ENCODE measurements at places on chromosomes 5 and 9.

- DNase-seq: peak; percentile 2
Observed at GRCh38 chr5:62256161-62257019, 49.6 kb upstream of the KIF2A start.

GRCh38 chr9:103410059-103410458 lies 414.9 kb downstream of the CYLC2 start:
- DNase-seq: no peak

DNA sequence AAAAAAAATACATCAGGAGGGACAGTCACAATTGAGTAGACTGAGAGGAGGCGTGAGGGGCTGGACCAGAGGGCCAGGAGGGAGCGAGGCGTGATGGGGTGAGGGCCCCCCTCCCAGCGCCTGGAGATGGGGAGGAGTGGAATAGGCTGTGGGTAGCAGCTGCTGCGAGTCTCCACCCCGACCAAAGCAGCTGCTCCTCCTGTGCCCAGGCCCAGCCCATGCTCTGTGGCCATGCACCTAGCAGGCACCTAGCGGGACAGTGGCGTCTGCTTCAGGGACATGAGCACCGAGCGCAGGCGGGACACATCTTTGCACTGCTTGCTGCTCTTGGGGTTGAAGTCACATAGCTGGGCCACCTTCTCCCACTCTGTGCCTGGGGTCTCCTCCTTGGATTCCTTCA lies 4.0 kb downstream of the HIGD2A start:
- no peak for DNase-seq

GRCh38 chr5:55620009-55620765 lies 85.4 kb upstream of the PLPP1 start:
- no peak for DNase-seq

- no peak for DNase-seq
Observed at GRCh38 chr9:107020040-107020530, 157.1 kb downstream of the ZNF462 start.

DNA sequence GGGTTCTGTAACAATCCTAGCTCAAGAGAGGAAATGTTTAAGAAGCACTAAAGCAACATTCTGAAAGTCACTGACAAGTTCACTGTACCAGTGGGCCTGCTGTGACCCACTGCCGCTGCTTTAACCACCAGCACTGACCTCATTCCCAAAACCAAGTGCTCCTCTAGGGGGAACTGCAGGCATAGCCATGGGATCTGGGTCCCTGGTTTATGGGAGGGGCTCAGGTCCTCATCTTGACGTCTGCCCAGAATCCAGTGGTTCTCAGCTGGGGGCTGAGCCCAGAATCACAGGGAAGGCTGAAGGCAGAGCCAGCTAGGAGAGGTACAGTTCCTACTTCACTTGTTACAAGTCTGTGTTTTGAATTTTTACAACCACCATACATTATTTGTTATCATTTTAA lies 36.1 kb upstream of the SLC2A8 start:
- DNase-seq: no peak

DNA sequence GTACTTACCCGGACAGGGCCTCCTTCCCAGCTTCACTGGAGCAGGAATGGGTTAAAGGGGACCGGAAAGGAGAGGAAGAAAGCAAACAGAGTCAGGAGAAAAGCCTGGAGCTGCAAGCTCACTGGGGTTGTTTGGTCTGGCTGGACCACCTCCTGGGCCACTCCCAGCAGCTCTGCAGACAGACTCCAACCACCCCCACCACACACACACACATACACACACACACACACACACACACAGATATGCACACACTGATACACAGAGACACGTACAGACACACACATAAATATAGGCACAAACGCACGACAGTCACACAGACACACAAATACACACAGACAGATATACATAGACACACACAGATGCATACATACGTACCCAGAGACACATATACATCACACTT lies 34.9 kb upstream of the SYNPO start:
- no peak for DNase-seq

DNA sequence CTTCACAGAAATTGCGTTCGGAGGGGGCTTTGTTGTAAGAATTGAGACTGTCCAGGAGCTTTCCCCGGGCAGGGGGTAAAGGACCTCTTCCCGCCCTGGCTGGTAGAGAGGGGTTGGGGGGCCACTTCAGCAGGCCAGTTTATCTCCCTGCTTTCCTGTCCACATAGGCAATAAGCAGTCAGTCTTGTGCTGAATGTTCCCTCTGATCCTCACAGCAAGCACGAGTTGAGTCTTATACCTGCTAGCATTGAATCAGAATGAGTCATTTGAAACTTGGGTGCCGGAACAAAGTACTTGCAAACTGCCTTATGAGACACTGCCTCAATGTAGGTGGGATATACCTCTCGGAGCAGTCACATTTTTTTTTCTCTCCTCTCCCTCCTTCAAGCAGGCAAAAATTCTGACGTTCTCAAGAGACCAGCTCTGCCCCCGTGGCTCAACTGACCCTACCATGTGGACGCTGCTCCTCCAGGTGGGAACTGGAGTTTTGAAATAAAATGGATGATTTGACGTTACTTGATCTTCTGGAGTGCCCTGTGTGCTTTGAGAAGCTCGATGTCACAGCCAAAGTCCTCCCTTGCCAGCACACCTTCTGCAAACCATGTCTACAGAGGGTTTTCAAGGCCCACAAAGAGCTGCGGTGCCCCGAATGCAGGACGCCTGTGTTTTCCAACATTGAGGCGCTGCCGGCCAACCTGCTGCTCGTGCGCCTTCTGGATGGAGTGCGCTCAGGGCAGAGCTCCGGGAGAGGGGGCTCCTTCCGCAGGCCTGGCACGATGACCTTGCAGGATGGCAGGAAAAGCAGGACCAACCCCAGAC lies 1.3 kb downstream of the SH3RF2 start:
- no peak for DNase-seq

DNA sequence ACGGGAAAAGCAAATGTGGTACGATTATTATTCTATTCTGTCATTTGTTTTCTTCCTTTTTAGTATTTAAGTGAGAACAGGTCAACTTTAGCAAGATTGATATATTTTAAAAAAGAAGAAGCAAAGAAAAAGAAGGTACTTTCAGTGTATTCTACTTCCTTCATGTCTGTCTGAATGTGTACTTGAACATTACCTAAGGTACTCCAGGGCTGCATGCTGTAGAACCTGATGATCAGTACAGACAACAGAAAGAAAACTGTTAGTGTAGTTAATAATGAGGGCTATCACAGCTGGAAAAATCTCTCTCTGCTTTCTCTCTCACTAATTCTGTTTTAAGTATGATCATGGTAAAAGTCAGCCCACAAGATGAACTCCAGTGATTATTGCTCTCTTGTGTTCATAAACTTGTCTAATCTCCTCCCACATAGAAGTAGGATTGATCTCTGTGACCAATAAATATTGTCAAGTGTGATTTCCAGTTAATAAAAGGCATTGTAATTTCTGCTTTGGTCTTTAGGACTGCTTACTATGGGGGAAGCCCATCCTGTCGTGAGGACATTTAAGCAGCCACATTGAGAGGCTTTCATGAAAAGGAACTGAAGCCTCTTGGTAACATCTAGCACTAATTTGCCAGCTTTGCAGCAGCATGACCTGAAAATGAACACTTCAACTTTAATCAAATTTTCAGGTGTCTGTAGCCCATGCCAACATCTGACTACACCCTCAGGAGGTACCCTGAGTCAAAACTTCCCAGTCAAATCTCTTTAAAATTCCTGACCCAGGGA lies 864.0 kb upstream of the ACO1 start:
- DNase-seq: no peak

DNA sequence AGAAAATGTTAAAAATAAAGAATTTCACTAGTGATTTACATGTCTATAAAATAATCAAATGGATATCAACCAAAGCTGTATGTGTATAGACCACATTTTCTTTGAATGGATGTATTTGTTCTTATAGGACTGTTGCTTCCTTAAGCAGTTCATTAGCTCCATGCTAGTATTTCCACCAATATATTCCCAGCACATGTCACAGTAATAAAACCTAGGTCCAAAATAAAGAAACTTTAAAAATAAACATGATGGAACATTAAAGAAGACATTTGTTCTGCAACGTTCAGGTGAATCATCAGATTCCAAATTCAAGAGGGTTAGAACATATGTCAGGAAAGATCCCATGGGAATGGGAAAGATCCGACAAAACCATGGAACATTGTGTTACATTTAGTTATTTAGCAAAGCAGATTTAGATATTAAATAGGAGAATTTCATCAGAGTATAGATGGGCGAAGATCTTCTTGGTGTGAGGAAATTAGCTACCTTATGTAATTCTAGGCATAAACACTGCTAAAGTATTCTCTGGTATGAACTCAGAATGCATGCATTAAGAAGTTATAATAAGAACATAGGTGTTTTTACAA lies 490.7 kb downstream of the CDH18 start:
- DNase-seq: no peak

GRCh38 chr5:176899296-176899891 lies at the start of gene HK3:
TSS of gene HK3 (minus strand) at chr5:176899346. CDS start at chr5:176896159, 3,187 bp downstream.
- DNase-seq: no peak

Data from CD8-positive, alpha-beta T cell (primary cell).